GM13977 (cell line): ENCODE measurements at places on chromosomes 5 and 9.

DNA sequence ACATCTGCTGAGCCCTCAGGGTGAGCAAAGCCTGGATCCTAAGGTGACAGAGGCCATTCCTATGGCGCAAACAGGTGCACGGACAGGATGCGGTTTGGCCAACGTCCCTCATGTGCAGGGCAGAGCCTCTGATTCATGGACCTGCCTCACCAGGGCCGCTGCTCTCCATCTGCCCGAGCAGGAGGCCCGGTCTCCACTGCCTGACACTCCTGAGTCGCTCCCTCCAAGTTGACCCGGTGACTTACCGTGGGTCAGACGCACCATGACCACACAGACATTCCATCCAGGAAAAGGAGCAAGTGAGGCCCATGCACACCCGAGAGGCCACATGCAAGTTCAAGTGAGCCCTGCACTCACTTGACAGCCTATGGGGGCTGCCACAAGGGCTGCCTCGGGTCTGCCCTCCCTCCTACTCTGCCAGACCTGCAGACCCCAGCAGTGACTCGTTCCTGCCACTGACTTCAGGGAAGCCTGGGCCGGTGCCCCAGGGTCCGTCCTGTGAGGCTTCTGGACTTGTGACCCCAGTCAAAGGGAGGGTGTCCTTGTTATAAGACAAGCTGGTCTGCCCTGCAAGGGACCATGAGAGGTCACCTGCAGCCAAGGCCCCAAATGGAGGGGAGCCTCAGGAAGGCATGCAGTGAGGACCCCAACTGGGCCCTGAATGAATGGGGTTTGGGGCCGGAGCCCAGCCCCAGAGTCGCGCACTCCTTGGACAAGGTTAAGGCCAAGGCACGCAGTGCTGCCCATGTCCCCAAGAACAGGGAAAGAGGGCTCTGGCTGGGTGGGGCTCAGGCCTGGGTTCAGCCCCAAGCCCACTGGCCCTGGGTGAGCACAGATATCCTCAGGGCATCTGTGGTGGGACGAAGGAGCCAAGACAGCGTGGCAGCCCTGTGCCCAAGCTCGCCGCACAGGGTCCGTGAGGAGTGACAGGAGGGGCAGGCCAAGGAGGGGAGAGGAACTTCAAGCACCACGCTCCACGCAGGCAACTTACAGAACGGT, 10.1 kb downstream of the BRD3OS start:
- no peak for DNase-seq

- DNase-seq, result no peak
These were observed 404.2 kb downstream of the DNAH5 start for GRCh38 chr5:13540168-13540750.

DNA sequence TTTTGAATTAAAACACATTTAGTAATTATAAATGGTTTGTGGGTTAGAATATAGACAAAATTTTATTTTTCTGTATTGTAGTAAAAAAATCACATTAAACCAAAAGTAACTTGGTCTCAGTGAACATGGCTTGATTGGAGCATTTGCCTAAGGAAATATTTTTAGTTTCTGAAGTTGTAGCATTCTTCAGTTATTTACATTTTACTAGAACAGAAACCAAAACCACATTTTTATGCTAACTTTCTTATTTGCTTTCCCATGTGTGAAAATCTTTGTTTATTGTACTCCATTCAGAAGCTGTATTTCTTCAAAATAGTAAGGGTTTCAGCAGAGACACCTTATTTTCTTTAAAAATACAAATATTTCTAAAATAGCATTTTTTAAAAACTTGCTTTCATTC, 129.9 kb downstream of the SGCD start:
- DNase-seq, result no peak

DNA sequence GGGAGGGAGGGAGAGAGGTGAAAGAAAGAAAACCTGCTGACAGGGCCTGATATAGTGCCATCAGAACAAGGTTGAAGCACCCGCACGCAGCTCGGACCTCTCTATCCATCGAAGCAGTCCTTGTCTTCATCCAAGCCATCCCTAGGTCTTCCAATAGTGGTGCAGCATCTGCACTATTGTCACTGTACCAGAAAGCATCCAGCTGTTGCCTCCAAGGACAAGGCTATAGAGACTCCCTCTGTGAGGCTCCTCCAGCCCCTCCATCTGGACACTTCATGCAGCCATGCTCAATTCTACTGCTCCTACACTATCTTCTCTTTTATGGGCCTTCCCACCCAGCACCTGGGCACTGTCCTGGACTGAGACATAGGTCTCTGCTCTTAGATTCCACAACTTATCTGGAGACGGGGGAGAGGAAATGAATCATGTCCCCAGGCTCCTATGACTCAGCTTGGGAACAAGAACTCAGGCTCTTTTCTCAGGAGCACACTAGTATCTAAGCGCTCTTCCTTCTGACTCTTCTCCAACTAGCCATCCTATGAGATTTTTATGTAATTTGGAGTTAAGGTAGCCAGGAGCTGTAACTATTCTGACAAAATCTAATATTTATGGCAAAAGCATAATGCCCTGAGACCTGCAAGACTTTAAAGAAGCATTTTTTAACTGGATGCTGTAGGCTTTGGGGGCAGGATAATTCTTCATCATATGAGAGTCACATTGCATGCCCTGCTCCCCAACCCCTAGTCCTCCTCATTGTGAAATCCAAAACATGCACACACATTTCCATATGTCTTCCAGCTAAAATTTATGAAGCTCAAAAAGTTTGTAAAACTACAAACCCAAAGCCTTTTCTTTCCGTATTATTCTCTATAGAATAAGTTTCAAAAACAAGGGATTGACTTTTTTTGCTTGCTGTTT, 446.8 kb downstream of the CCDC171 start:
- no peak for DNase-seq

DNA sequence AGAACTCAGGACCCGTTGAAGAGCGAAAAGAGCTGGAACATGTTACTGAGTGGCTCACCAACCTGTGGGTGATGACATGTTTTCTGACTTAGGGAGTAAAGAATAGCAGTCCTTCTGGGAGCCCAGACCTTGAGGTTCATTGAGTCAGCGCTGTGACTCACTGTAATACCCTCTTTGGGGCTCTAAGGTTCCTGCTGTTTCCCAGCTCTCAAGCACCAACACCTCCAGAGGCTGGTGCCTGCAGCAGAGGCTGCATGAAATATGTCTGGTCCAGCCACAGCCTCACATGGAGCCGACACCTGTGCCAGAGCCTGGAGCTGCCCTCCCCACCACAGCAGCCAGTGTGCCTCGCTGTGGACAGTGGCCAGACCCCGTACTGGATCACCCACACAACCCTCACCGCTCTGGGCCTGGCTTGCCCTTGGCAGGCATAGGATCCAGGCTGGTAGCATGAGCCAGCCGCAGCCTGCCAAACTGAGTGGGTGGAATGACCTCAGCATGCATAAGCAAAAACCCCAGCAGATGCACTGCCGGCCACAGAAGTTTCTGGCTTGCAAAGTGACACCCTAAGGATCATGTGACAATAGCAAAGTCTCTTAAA, 143.5 kb upstream of the MRPS30 start:
- no peak for DNase-seq

GRCh38 chr5:150577378-150578139, 62.9 kb upstream of the SYNPO start:
- DNase-seq, result no peak

DNA sequence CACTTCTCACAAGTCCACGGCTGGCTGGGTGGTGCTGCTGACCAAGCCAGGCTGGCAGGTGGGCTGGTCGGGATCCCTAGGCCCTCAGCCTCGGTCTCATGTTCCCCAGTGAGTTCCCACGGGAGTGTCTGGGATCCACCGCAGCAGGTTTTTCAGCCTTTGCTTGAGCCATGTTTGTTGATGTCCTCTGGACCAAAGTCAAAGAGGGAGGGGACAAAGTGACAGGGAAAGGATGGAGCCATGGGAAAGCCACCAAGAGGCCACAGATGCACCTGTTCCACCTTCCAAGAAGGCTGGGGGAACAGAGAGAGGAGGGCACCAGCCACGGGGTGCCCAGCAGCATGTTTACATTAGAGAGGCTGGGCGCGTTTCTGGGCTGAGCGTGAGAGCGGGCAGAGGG, 2.8 kb upstream of the UBAC1 start:
- no peak for DNase-seq

DNA sequence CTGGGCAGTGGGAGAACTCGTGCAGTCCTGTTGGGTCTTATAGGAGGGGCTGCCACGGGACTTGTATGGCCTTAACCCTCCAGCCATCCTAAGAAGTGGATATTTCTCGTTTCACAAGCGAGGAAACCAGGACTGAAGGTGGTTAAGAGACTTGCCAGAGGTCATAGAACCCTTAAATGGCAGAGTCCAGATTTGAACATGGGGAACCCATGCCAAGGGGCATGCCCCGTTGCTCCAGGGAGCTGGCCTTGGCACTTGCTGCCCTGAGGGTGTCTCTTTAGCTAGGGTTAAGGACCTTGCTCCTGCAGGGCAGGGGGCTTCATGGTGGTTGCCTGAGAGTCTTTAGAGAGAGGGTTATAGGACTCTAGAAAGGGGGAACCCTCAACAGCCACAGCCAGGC, 63.4 kb downstream of the DAB2IP start:
- no peak for DNase-seq

GRCh38 chr9:134502266-134502791, 139.3 kb upstream of the COL5A1 start:
- no peak for DNase-seq

DNA sequence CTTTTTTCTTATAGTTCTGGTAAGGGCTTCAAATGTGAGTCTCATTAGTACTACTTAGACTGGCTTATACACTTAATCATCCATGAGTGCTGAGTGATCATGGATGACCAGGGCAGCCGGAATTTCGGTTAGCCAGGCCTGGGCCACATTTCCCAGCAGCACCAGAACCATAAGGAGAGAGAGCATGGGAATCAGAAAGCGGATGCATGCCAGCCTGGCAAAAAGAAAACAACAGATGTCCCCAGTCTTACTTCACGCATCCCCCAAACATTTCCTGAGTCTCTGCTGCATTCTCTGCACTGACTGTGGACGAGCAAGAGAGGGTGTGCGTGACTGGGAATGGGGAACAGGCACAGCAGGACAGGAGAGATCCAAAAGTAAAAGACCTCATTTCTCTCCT, 371.1 kb upstream of the ZNF608 start:
- DNase-seq, result no peak

GRCh38 chr5:177378884-177379883, 5.0 kb upstream of the SLC34A1 start:
- DNase-seq, result peak; percentile 80

GRCh38 chr5:45521067-45521466, 175.1 kb downstream of the HCN1 start:
- no peak for DNase-seq

- peak; percentile 66 for DNase-seq
These were observed 162.4 kb upstream of the ZNF608 start for GRCh38 chr5:124908581-124909451.

- no peak for DNase-seq
These were observed 36.0 kb downstream of the DENND1A start for GRCh38 chr9:123893831-123894460.

DNA sequence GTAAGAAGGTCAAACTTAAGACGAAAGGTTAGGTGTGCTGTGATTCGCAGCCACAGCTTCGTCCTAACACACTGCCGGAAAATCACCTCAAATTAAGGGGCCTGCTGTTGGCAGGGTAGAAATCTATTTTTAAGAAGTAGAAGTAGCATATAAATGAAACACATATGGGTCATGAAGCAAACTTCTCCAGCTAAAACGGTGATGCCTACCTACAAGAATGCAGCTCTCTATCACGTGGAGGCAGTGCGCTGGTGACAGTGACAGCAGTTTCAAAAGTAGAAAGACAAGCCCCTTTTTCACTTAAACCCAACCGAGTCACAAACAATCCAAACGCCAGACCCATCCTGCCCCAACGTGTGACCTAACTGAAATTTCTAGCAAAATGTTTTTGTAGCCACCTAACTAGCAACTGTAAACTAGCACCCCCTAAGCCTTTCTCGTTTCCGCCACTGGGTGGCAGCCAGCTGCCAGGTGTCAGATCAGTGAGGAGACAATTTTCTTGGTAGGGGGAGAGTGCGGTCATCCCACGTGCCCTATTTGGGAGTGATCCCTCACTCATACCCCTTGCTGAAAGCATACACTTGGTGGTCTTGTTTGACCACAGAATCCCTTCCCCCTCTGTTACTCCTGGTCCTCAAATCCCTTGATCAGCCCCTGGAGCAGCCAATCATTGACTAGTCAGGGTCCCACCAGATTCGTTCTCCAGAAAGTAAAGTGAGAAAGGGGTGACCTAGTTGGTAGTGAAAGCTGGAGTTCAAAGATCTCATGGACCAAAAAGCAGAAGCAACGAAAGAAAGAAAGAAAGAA, 71.8 kb upstream of the MAMDC2 start:
- DNase-seq, result peak; percentile 53

GRCh38 chr9:90058182-90058763, 453.5 kb downstream of the GADD45G start:
- no peak for DNase-seq

DNA sequence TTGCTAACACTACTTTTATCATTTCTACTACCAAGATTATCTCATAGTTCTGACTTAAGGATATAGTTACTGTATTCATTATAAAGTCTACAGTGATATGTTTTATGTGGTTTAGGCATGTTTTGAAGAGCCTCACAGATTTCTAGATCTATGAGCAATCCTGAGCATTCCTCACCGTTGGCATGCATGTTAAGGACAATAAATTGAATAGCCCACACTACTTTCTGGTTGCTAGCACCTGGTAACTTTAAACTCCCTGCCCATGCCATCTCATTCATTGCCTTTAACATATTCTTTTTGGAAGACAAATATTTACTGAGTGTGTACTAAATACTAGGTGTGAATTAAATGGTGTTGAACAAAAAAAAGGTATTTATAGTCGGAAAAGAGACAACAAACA, 868.1 kb upstream of the CDH9 start:
- DNase-seq, result no peak
